ENCODE measurements at places on chromosomes 1 and 21.

GRCh38 chr1:50559421-50559820 is 136.2 kb upstream of the DMRTA2 start:
- no peak for DNase-seq

- no peak for DNase-seq
Observed at GRCh38 chr1:9842781-9843575, 19.2 kb upstream of the CLSTN1 start.

- DNase-seq: no peak
Observed at GRCh38 chr1:2050461-2050792, 216 bp downstream of the PRKCZ start.

DNA sequence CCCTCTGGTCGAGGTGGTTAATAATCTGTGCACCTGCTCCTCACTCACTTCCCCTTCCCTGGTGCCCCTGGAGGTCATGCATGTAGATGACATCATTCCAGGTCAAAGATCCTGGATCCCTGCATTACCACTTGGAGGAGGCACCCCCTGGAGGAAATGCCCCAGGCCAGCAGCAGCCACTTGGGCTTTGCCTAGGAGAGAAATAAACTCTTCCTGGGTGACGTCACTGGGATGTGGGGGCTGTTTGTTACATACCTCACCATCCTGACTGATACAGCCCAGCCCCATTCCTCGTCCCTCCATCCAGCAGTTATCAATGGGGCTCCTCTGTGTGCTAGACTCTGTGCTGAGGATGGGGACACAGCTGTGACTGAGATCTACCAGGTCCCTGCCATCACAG is 433.6 kb downstream of the PTPRU start:
- no peak for DNase-seq

DNA sequence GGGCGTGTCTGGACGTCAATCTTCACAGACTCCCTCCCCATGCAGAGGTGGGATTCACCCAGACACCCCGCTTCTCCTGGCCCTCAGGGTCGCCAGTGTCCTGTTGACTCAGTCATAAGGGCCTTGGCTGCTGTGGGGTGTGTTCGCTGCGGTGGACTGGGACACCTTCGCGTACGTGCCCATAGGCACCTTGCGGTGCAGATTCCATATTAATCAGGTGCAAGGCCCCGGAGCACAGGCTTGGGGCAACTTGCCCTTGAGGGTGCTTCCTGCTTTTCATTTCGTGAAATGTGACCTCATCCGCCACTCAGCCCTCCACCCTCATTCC is 398 bp upstream of the SLC30A10 start:
- no peak for DNase-seq

- no peak for DNase-seq
Observed at GRCh38 chr21:42438316-42439205, 34.9 kb downstream of the UBASH3A start.

DNA sequence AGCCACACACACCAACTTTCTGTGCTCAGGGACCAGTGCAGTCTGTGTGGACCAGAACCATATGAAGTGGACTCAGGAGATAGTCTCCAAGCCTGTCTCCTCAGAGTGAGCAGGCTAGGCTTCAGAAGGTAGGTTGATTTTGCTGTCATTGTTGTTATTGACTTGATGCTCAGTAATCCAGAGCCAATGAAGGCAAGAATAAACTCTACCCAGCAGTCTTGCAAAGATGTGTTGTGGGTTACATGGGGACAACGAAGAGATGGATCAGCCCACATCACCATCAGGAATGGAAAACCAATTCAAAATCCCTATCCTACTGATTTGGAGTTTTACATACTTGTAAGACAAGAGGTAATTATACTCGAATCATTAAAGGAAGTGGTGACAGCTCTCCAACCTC is 37.4 kb downstream of the PHC2 start:
- DNase-seq: no peak

DNA sequence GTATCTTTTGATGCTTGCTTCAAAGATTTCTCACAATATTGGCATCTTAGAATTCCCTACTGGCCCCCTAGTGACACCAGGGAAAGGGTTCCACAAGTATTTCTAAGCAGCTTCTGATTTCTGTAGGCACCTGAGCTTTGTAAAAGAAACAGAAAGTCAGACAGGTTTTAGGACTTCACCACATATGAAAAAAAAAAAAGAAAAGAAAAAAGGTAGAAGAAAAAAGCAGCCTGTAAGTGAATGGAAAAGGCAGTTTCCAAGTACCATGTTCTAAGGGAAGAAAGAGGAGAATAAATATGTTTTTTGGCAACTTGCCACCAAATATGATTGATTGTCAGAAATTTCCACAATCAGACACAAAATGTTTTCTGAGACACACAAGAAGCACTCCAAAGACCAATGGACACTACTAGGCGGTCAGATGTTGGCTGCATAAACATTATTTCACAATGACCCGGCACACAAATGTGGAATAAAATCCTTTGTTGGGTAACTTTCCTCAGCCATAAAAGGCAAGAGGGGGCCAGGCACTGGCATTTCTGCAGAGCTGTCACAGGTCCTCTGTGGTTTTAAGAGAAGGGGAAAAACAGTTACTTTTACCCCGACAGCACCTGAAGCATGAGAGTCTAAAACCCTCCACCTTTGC is 12.7 kb upstream of the CPLANE2 start:
- no peak for DNase-seq

GRCh38 chr1:108862698-108863477 is 6.0 kb upstream of the AKNAD1 start:
- no peak for DNase-seq

GRCh38 chr1:235639226-235640205 is 10.1 kb downstream of the GNG4 start:
- DNase-seq: no peak

GRCh38 chr1:211135342-211135950 is 1.5 kb upstream of the KCNH1 start:
- DNase-seq: no peak

DNA sequence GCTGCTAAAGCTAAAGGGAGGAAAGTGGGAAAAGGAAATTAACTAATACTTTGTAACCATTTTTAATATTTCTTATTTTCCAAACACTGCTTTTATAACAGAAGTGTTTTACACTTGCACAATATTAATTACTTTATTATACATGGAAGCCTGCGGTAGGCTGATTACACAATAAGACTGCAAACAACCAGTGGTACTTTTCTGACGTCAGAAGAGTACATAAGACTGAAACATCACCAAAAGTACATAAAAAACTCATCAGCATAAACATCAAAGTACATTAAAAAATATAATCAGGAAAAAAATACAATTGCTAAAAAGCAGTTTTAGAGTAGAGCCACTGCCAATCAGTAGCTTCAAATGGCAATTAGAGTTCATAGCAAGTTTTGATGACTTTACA is 4.6 kb downstream of the ZNF281 start:
- no peak for DNase-seq

DNA sequence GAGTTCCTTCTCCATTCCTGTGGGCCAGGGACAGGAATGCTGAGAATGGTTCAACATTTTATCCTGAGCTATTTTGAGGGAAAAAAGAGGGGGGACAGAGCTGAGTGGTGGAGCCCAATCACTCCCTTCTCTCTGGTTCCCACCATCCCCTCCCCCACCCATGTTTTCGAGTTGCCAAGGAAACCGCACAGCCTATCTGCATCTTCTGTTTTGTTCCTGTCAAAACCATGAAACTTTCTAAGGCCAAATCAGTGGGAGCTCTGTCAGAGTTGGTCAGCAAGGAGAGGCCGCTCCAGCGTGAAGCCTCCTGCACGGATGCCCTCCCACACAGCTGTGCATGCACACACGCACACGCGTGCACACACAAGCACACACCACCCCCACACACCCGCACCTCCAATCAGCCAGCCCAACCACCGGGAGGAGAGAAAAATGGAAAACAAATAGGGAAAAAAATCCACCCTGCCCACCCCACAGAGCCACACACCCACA is 54.5 kb upstream of the ATP2B4 start:
- DNase-seq: no peak

DNA sequence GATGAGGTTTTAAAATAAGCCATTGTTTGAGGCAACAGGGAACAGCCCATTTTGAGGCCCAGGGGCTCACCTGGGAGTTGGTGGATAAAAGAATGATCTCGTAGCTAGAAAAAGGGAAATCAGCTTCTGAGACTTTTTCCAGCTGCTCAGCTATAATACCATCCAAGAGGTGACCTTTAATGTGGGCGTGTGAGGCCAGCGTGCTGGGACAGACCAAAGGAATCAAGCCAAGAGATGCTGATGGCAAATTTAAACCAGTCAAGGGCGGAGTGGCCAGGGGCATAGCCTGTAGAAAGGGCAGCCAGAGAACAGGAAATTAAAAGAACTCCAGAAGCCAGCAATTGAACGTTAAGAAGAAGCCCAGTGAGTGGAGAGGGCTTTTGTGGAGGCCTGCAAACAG is 132.6 kb downstream of the IER5 start:
- DNase-seq: no peak

GRCh38 chr1:160640359-160641123 is 6.3 kb downstream of the SLAMF1 start:
- DNase-seq: no peak

DNA sequence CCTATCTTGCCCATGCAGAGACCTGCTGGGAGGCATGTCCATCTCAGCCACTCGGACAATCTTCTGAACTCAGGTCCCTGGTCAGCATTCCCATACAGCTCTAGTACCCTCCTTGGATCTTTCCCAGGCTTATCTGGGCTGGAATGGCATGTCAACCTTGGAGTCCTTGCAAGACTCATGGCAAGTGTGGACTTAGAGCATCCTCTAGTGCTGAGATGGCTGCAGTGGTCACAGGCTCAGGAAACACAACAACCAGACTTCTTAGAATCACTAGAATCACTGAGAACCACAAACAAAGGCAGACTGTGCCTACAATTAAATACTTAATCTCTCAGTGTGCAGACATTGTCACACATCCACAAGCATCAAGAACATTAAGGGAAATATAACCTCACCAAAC is 73.1 kb upstream of the TSHB start:
- no peak for DNase-seq
